ENCODE measurements at places on chromosomes 2 and 18. TPM values are rescaled to one million over a fixed set of nuclear protein-coding genes. Genes with fewer than 3 reads are reported as not detected.

Gene CFC1
- total RNA-seq = not detected

Gene TRIP12
- 262 TPM for total RNA-seq

Gene MAPK4
- not detected for total RNA-seq

Gene LYG2
- total RNA-seq = not detected

Gene DPP4
- total RNA-seq = 212 TPM

Gene CERKL
- not detected for total RNA-seq

Gene SLC1A4
- 14.7 TPM for total RNA-seq

Gene NCL
- 231 TPM for total RNA-seq

Gene BOK
- 23.8 TPM for total RNA-seq

Gene MOCOS
- total RNA-seq = 0.54 TPM

Gene ALPP
- not detected for total RNA-seq

Gene REG1B
- not detected for total RNA-seq

Gene CHRNG
- not detected for total RNA-seq

Data from dermis lymphatic vessel endothelial cell (primary cell).